ENCODE measurements at places on chromosomes 2 and 18.

GRCh38 chr2:109368798-109369197, 239.8 kb downstream of the SH3RF3 start:
- DNase-seq: no peak

GRCh38 chr2:224523626-224524577, 61.3 kb downstream of the CUL3 start:
- peak; percentile 29 for DNase-seq

- DNase-seq: no peak
Observed at GRCh38 chr2:42775186-42775585, 11.3 kb upstream of the OXER1 start.

GRCh38 chr2:24276349-24276899, 83.9 kb downstream of the ITSN2 start:
- peak; percentile 10 for DNase-seq

DNA sequence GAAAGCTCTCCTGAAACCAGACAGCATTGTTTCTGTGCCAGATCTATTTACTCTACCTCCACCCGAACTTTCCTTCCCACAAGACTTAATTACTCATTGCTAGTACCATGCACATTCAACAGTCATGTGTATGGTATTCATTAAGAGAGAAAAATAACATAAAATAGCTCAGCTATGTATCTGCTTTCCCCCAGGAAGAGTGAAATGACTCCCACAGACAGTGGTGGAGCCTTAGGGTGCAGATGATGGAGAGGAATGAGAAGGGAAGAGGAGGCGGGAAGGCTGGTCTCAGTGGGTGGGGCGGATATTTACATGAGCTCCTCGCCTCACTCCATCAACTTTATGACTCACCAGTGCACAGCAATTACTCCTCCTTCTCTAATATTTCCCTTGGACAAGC, 724.5 kb downstream of the EPHA4 start:
- no peak for DNase-seq

All from GM23338 (cell line).